ENCODE measurements at places on chromosomes 11 and 22.

- DNase-seq = no peak
Measured at GRCh38 chr22:21606775-21607174, 23.0 kb downstream of the YDJC start.

DNA sequence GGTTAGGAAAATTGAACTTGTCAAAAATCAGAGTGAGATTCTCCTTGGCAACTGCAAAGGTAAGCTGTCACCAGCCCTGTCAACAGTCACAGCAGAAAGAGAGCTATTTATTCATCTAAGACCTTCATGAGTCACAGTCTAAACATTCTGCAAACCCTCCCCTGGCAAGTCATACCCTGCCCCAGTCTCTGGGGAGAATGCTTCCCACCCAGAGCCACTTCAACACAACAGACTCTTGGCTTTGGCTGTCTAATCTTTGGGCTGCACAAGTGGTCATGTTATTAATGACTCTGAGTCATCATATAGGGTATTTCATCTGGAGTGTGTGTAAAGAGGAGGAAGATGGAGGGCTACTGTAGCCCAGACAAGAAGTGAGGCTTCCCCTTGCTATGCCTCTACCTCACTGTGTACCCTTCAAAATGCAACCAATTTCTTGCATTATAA, 153.4 kb downstream of the CCDC34 start:
- DNase-seq = no peak

DNA sequence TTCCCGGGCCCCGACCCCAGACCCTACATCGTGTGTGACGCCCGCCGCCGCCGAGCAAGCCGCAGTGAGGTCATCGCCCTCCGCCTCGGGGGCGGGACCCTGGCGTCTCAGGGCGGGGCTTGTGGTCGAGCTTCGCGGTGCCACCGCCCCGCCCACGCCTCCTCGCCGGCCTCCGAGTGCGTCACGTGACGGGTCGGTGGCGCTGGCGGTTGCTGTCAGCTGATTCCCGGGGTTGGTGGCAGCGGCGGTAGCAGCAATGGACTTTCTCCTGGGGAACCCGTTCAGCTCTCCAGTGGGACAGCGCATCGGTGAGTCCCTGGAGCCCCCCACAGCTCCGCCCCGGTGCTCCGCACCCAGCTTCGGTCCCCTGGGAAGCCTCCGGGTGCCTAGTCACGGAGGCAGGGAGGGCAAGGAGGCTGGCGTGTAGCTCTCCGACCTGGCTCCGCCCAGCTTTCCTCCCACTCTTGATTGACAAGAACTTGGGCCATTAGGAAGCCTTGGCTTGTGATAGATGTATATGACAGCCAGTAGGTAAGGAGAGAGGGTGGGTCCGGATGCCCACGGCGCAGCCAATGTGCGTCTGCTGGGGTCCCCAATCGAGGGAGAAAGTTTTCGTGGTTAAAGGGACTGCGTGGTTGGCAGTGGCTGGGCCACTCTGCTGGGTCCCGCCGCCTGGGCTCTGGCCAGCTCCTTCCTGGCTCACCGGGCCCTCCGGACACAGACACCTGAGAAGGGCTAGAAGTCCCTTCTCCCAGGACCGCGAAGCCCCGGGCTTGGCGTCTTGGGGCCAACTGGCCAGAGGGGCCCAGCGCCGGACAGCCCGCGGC, at the start of gene TOM1:
TSS of gene TOM1 (plus strand) at position 222 of the 827 bp plus-strand sequence. CDS start at position 257, 35 bp downstream.
- DNase-seq = peak; percentile 88

GRCh38 chr11:65803797-65804492, 17.1 kb downstream of the OVOL1 start:
- DNase-seq = no peak

DNA sequence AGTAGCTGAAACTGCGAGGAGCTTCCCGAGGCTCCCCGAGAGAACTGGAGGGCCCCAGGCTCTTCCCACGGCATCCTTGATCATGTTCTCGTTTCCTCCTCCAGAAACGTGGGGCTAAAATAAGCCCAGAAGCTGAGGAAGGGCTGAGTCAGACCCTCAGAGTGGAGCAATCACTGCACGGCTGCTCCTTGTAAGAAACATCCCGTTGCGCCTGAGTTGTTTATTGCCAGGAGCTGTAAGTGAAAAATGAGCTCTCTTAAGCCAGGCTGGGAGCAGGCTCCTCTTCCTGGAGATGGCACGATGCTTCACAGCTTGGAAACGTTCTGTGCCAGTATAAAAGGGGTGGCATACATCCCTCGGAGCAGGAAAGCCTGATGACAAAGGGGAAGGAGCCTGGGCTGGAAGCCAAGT, 47.3 kb upstream of the SYN3 start:
- DNase-seq = no peak

- DNase-seq = no peak
Measured at GRCh38 chr22:42977569-42977968, 37.4 kb downstream of the PACSIN2 start.

GRCh38 chr11:112566124-112566523, 305.5 kb upstream of the PLET1 start:
- DNase-seq = no peak

DNA sequence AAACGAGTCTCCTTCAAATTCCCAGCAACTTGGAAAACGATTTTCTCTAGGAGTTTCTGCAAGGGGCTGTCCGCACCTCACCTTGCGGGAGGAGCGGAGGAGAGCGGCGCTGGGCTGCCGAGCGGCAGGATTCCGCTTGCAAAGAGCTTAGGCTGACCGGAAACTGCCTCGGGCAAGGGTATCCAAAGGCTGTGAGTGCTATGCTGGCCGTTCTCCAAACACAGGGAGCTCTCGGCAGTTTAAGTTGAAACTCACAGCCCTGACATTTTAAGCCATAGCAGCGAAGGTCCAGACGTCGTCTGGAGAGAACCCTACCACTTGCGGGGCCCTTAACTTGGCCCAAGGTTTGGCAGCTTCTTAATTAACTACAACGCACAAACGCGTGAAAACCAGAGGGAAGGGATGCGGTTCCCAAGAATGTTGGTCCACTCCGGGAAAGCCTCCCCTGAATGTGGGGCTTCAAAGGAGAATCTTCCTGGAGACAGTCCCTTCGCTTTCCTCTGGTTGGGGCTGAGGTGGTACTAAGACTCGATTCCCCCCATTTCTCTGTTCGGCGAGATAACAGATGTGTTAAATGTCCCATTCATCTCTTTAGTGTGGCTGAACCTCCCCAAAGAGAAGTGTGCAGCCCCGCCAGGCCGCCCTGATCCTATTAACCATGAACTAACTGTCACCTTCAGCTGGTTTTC, 1.1 kb upstream of the DBX1 start:
- no peak for DNase-seq

DNA sequence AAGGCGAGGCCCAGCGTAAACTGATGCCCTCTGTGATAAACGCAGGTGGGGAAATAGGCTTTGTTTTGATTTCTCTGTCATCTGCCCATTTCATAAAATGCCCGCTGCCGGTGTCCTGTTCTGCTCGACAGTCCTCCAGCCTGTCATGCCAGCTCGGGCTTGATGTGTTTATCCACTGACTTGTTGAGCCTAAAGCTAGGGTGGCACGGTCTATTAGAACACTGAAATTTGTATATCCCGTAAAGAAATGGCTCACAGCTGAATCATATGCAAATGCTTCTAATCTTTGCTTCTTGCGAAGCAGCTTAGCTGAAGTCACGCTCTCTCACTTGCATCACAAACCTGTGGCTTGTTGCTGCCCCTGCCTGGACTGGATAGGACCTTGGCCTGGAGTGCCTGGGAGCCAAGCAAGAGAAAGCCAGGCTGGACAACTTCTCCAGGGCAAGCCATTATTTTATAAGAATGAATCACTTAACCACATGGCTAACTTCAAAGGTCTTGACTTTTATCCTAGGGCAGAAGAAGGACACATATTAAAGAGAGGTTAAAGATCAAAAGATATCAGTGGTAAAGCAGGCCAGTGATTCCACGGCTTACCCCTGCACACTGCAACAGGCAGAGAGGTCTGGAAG, 33.1 kb downstream of the EHF start:
- peak; percentile 94 for DNase-seq
